ENCODE measurements at places on chromosomes 6 and 20. TPM values are rescaled to one million over a fixed set of nuclear protein-coding genes. Genes with fewer than 3 reads are reported as not detected.

PTGIS gene
- total RNA-seq = 0.18 TPM

PDSS2 gene
- 5.4 TPM for total RNA-seq

PI16 gene
- 0.07 TPM for total RNA-seq

FNDC1 gene
- total RNA-seq = not detected

TGM3 gene
- total RNA-seq = not detected

DNA sequence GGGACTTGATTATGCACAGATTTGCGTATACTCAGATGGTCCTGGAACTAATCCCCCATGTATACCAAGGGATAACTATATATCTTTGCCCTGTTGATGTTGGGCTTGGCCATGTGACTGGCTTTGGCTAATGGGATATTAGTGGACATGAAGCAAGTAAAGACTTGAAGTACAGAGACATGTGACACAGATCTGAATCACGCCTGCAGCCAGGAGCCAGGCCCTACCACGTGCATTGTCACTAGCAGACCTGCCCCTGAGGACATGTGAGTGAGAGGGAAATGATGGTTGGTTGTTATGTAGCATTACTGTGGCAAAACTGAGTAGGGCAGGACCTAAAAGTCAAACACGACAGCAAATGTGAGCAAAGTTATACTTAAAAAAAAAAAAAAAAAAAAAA is 155.7 kb downstream of the AKAP7 start:
- no peaks in the 10 kb centered on the region for H3K4me1 ChIP-seq
- H3K27me3 ChIP-seq = no peaks in the 10 kb centered on the region
- no peaks in the 10 kb centered on the region for H3K36me3 ChIP-seq
- DNase-seq = no peak
- H3K27ac ChIP-seq = no peak overlapping the region
- H3K4me3 ChIP-seq = no peak overlapping the region

- H3K4me1 ChIP-seq = no peaks in the 10 kb centered on the region
- H3K4me3 ChIP-seq = no peak overlapping the region
Observed at GRCh38 chr6:148878683-148879082, 131.9 kb downstream of the UST start.

DNA sequence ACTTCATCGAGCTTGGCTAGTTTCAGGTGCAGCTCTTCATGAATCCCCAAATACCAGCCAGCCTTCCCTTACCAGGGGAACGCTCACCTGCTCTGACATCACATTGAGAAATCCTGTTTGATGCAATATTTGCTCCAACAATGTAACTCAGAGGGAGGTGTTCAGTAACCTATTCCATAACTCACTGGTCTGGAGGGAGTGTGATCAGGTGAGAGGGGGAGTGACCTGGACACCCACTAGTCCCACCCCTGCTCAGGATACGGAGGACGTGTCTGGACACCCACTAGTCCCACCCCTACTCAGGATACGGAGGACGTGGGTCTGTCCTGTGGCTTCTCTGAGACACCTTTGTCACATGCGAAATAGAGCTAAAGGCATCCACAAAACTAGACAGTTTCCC is 70.3 kb downstream of the HUS1B start:
- H3K27ac ChIP-seq = no peak overlapping the region
- H3K27me3 ChIP-seq = no peaks in the 10 kb centered on the region
- no peak overlapping the region for H3K4me3 ChIP-seq
- peaks cover 8% of the 10 kb centered on the region for H3K36me3 ChIP-seq
